ENCODE measurements at places on chromosomes 6 and 20.

DNA sequence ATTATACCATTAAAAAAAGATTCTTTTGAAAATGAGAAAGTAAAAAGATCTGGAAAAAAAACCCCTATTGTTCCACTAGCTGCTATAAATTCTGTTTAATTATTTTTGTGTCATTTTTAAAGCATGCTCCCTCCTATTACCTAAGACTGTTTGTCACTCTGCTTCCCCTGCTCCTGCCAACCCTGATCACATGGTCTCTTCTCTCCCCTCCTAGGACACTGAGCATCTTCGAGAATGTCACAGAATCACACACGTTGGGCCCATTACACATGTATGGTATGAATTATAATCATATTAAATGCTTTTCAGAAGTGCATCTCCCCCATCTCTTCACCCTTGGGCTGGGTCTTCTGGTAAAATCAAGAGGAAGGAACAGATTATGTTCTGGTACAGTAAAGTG is 6.2 kb downstream of the SNAP91 start:
- DNase-seq, result no peak

DNA sequence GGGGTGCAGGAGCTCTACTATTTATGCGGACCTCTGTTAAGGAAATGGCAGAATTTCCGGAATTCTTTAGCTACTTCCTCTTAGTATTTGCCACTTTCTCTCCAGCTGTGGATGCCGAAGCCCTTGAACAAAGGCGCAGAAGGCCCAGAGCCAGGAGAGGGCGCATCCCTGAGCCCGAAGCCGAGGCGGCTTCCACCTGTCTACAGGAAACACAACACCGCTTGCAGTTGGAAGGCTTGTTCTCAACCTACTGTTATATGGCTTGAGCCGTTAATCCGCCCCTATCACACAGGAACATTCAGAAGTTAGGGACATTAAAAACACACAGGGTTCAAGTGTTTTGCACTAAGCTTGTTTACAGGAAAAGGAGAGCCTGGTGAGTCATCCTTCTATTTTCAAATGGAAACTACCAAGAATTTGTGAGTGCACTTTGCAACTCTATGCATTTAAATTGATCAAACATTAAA is 417.1 kb downstream of the BCKDHB start:
- DNase-seq, result no peak

- DNase-seq, result no peak
Observed at GRCh38 chr6:108732091-108732870, 115.9 kb upstream of the ARMC2 start.

DNA sequence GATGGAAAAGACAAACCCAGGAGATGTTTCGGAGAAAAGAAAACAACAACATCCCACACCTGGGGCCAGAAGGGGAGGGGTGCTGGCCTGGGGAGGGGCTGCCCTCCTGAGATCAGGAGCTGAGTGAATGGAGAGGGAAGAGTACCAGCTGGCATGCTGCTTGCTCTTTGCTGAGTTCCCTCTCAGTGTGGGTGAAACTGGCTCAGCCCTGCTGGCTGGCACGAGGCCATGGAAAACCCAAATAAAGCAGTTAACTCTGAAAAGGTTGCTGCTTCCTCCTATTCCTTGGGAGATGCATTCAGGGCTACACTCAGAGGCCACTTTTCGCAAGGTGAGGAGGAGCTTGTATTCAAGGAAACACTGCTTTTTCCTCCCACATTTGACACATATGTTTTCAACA is 8.0 kb upstream of the KCNK16 start:
- no peak for DNase-seq

- no peak for DNase-seq
Observed at GRCh38 chr6:160293844-160294243, 35.2 kb upstream of the SLC22A2 start.

GRCh38 chr20:60700728-60701127 is 551.3 kb upstream of the CDH4 start:
- no peak for DNase-seq

DNA sequence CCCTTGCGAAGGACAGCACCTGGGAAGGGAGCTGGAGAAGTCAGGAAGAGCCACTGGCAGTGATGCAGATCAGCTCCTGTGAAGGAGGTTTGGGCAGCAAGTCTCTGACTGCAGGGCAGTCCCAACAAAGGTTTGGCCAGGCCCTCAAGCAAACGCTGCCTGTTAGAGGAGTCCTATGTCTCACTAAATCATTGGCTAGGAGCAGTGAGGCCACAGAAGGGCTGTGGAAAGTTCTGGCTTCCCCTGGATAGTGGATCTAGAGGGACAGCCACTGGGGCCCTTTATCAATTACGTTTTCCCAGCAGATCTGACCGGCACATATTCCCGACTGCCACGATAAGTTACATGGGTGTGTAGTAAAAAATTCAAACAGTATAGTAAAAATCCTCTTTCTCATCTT is 2.5 kb downstream of the TTPAL start:
- DNase-seq, result no peak

Measured in stimulated activated CD4-positive, alpha-beta T cell treated with anti-CD3 and anti-CD28 coated beads, Interleukin-15, amount 100 ng/mL, for 48 hours (primary cell).